ENCODE measurements at places on chromosomes 16 and 17.

- no peak for DNase-seq
Observed at GRCh38 chr17:78449983-78450595, 71.6 kb downstream of the PGS1 start.

GRCh38 chr17:75776386-75777295 lies 8.0 kb upstream of the UNK start:
- no peak for DNase-seq

- no peak for DNase-seq
Observed at GRCh38 chr16:67015313-67015731, 13.6 kb upstream of the CBFB start.

GRCh38 chr17:72063756-72064450 lies 56.9 kb upstream of the SOX9 start:
- no peak for DNase-seq

- no peak for DNase-seq
Observed at GRCh38 chr16:73202161-73202729, 154.3 kb upstream of the ZFHX3 start.

DNA sequence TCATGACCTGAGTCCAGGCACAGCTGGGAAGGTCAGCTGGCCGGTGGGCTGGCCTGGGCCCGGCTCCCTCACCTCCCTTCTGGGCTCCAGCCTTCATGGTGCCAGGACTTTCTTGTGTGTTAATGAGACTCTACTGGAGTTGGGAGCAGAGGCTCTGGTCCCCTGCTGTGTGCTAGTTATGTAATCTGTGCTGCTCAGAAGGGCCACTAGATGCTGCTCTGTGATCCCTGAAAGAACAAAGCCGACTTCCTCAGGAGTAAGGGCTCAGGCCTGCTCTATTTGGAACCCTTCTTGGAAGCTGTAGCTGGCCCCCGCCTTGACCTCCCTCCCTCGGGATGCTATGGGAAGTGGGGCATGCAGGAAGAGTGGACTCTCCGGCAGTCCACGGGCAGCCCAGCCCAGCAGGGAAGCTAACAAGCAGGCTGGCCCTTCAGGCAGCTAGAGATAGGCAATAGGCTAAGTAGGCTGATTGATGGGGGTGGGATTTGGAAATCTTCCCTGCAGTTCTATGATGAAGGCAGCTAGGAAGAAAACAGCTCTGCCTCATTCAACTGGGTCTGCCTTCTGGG lies 3.3 kb upstream of the CDK5R1 start:
- no peak for DNase-seq

DNA sequence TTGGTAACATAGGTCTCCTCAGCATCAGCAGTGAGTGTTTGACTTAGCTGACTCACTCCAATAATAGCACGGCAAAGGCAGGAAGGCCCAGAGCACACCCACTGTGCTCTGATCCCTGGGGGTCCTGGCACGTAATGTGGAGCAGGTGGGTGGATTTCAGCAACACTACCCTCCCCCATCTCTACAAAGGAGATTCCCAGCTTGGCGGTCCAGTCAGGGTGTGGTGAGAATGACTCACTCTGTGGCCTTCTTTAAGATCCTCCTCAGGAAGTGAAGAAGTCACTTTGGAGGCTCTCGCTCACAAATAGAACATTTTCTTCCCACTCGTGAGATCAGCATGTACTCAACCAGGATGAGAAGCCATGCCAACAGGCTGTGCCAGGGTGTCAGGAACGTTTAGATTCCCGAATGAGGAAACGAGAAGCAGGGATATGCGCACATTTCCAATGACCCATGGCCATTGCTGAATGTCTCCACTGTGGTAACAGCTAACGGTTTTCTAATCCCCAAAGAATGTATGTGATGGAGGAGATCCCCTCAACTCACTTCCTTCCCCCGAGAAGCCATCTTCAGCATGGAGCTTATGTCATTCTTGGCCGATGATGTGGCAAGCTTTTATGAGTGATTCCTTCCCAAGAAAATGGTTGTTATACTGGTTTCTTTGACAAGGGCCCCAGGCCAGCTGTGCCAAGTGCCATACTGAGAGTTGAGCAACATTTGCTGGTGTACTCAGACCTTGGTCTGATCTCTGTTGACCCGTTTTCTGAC lies 365.2 kb downstream of the C16orf95 start:
- no peak for DNase-seq

- no peak for DNase-seq
Observed at GRCh38 chr16:79092846-79093245, 507.7 kb downstream of the MAF start.

DNA sequence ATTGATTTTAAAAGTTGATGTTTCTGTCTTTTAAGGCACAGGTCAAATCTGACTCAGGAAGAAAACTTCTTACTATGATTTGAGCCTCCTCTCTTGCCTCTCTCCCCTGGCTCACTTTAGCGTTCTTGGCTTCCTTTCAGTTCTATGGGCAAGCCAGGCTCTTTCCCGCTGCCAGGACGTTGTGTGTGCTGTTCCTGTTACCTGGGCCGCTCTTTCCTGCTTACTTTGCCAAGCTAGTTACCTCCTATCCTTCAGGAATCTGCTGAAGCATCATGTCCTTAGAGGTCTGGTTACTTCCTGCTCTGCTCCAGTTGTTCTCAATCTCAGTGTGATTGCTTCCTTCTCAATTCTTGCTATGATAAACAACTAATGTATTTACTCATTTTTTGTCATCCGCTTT lies 1108.5 kb upstream of the EEF2KMT start:
- DNase-seq = no peak

DNA sequence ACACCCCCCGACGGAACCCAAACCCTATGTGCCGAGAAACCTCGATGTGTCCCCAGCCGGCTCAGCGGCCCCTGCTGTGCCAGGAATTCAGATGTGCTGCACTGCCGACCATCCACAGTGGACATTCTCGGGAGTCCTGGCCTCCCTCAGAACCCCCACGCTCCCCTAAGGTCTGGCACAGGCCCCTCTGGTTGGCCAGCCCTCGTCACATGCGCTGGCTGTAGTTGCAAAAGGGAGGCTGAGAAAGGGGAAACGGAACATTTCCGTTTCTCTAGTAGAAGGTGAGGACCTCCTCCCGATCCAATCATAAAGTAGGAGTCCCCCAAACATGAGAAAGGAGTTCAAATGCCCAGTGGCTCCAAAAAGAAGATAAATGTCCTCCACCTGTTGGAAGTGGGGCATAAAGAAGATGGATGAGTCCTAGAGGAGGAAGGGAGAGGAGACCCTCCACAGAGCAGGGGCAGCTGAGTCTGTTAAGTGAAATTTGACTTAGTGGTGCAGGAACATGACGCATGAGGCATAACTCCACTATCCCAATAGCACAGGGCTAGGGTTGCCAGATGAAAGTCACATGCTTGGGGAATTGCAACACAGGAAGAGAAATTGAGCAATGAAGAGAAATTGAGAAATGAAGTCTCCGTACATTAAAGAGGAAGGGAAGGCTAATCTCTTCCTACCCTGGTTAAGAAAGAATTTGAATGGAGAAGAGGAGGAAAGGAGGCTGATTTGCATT lies 49.3 kb upstream of the WSB1 start:
- no peak for DNase-seq

- DNase-seq = no peak
Observed at GRCh38 chr16:83315271-83315670, 492.5 kb upstream of the HSBP1 start.

DNA sequence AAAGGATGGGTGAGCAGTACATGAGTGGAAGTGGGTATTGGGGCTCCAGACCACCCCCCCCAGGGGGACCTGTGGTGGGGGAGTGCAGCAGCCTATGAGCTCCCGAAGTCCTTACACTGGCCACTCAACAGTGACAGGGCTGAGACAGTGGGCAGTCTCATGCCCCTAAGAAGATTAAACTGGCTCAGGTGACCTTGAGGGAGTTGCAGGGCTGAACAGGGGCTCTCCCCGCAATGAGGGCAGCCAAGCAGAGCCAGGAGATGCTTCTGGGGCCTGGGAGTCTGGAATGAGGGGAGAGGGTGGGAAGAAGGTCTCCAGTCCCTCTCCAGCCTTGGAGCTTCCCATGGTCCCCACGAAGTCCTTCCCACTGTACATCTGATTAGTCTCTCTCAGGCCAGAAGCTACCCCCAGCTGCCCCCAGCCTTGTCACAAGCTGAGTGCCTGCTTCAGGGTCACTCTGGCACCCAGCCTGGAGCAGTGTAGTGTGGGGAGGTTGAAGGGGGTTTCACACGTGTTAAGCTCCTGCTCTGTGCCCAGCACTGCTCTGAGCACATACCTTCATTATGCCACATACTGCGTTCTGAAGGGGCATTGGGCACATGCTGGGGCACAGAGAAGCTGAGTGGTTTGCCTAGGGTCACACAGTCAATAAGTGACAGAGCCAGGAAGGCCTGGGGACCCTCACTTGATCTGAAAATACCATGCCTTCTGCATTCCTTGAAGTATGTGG lies 1.0 kb upstream of the CDH16 start:
- DNase-seq = no peak

DNA sequence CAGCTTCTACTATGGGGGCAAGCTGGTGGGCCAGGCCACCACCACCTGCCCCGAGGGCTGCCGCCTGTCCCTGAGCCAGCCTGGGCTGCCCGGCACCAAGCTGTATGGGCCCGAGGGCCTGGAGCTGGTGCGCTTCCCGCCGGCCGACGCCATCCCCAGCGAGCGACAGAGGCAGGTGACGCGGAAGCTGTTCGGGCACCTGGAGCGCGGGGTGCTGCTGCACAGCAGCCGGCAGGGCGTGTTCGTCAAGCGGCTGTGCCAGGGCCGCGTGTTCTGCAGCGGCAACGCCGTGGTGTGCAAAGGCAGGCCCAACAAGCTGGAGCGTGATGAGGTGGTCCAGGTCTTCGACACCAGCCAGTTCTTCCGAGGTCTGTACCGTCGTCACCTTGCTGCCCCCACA lies 19.5 kb downstream of the IRF8 start:
- DNase-seq = no peak

DNA sequence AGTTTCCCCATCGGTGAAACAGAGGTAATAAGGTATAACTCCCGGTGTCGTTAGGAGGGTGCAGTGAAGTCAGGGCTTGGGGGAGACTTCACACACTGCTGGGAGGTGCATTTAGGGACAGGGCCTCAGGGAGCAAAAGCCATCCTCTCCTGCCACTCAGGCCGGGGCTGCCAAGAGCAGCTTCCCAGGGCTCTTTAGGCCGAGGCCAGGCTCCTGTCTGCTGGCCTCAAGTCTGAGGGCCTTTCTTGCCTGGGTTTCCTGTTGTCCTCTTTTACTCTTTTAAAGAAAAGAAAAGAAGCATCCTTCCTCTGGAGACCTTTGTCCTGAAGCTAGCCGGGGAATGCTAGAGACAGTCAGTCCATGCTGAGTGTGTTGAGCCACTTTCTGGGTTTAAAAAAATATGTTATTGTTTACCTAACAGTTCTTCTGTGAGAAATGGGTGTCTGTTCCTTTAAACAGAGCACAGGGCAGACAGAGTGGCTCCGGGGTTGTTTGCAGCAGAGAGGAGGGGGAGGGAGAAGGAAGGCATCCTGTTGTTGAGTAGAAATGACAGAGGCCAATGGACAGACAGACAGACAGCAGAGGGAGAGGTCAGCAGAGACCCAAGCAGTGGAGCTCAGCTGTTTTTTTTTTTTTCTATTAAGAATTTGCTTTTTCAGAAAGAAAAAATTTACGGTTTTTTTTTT lies 79.1 kb downstream of the C17orf67 start:
- DNase-seq = no peak

GRCh38 chr16:53913099-53913870 lies 209.3 kb downstream of the FTO start:
- DNase-seq = no peak

- DNase-seq = no peak
Observed at GRCh38 chr16:88516601-88517061, 53.6 kb upstream of the ZC3H18 start.

- no peak for DNase-seq
Observed at GRCh38 chr16:11394593-11394960, 49.3 kb downstream of the RMI2 start.

GRCh38 chr17:77487677-77488530 lies 347.1 kb downstream of the SEC14L1 start:
- no peak for DNase-seq

DNA sequence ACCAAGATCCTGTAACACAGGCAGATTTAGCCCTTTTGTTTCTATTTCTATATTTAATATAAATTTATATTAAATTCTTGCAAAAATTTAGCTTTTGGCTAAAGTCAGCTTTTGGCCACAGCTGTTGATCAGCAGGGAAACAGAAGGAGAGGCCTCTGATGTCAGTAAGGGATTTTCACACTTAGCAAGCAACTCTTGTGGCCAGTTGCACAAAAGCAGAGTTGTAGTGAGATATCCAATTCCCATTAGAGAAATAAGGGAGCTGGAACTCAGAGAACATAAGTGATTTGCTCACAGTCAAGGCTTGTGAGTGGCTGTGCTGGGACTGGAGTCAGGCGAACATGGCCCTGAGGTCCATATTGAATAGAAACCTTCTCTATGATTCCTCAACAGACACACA lies 16.7 kb upstream of the HEATR6 start:
- no peak for DNase-seq

DNA sequence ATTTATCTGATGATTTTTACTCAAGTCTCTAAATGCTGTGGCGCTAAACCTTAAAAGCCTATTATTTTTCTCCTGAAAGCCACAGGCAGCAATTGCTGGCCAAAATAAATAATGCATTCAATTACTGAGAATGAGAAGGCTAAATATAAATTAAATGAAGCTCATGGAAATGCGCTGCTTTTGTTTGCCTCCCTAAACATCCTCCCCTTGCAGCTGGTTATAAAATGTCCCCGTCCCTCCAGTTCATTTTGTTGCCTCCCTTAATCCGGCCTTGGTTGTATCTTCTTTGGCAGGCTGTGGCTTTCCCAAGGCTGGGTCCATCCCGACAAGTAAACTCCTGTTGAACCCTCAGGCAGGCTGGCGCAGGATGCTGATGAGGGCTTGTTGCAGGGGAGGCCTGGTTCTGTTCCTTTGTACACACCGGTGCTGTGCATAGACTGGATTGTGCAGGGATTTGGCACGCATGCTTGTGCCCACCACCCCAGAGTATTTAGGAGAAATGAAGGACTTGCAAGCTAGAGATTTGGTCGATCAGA lies 62.7 kb downstream of the KNOP1 start:
- no peak for DNase-seq

- no peak for DNase-seq
Observed at GRCh38 chr16:19875900-19876299, 8.7 kb downstream of the GPRC5B start.

DNA sequence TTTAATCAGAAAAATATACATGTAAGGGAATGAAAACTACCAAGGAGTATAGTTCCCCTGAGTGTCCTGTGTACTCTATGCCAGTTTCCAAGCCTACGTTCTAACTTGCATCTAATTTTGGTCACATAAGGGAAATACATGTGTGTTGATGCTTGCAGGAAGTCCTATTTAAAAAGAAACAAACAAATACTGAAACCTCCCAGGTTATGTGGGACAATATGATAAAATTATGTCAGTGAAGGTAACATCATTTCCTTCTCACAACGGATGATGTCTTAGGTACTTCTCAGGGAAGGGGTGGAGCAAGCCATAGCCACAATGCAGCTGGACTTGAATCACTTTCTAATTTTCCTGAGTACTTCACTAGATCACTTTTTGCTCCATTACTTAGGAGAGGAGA lies 115.9 kb downstream of the ZFHX3 start:
- DNase-seq = no peak

DNA sequence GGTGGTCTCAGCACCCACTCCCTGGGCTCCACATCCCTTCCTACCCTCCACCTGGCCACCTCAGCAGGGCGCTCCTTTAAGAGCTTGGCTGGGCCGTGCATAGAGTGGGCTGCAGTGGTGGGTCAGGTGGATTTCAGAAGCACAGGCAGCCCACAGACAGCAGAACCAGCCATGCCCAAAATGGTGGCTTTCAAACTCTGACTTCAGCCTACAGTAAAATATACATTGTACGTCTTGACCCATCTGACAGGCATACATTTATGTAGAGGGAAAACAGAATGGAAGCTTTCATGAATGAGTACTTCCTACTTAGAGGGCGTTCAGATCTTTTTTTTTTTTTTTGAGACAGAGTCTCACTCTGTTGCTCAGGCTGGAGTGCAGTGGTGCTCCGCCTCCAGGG lies 26.0 kb upstream of the LASP1NB start:
- DNase-seq = no peak

All from stimulated activated CD8-positive, alpha-beta memory T cell treated with anti-CD3 and anti-CD28 coated beads, Interleukin-4, amount 100 ng/mL, for 1 hour (primary cell).